ENCODE measurements at places on chromosomes 2 and 18. TPM values are rescaled to one million over a fixed set of nuclear protein-coding genes. Genes with fewer than 3 reads are reported as not detected.

Gene TEKT4
- total RNA-seq, result not detected

Gene NOTO
- total RNA-seq, result not detected

Gene WNT6
- not detected for total RNA-seq

Gene ATOH8
- 10.9 TPM for total RNA-seq

Gene ARHGAP15
- not detected for total RNA-seq

Gene KLHL14
- not detected for total RNA-seq

Gene CSRNP3
- under 0.01 TPM for total RNA-seq

Gene GCKR
- 0.43 TPM for total RNA-seq

Gene NETO1
- total RNA-seq, result 0.72 TPM

Gene RNF144A
- total RNA-seq, result 0.22 TPM

Gene WDSUB1
- 9.0 TPM for total RNA-seq

Gene SERPINB3
- not detected for total RNA-seq

Gene ERICH2
- total RNA-seq, result not detected

Gene SMAD2
- 91.0 TPM for total RNA-seq

Gene RPL31
- 320 TPM for total RNA-seq

Gene SLC30A3
- not detected for total RNA-seq

Gene C2orf49
- total RNA-seq, result 13.5 TPM

Gene ZNF396
- 1.8 TPM for total RNA-seq

Gene SNED1
- 16.6 TPM for total RNA-seq

Gene PKDCC
- total RNA-seq, result 30.4 TPM

Gene CFAP65
- total RNA-seq, result not detected

Gene CPLX4
- not detected for total RNA-seq

Gene CFC1
- total RNA-seq, result not detected

Gene KLHL30
- total RNA-seq, result 1.1 TPM

Gene WDCP
- total RNA-seq, result 3.9 TPM

Gene TTC31
- 22.8 TPM for total RNA-seq

Gene CNGA3
- total RNA-seq, result not detected

Gene IFIH1
- total RNA-seq, result 9.3 TPM

Gene SLC40A1
- total RNA-seq, result 3.3 TPM

Gene PCARE
- not detected for total RNA-seq

Gene GAD1
- total RNA-seq, result 0.22 TPM

Gene GCG
- total RNA-seq, result not detected

Gene SPATA3
- not detected for total RNA-seq

Gene DSC3
- under 0.01 TPM for total RNA-seq

Gene NYAP2
- total RNA-seq, result not detected

Gene KYNU
- total RNA-seq, result 4.6 TPM

Gene MALL
- total RNA-seq, result 2.4 TPM

Gene RMDN2
- total RNA-seq, result 6.3 TPM

All from placental pericyte (primary cell).